ENCODE measurements at places on chromosomes 7 and 10.

- no peak for DNase-seq
Measured at GRCh38 chr7:16646472-16647072, 591 bp downstream of the BZW2 start.

GRCh38 chr7:1419688-1420087, 39.6 kb downstream of the MICALL2 start:
- no peak for DNase-seq

- no peak for DNase-seq
Measured at GRCh38 chr10:123270221-123270620, 116.0 kb downstream of the BUB3 start.

- no peak for DNase-seq
Measured at GRCh38 chr10:130028465-130028819, 64.4 kb upstream of the EBF3 start.

- no peak for DNase-seq
Measured at GRCh38 chr7:133771788-133772419, 355.2 kb upstream of the LRGUK start.

GRCh38 chr10:11468126-11468742, 143.2 kb downstream of the USP6NL start:
- DNase-seq: no peak

DNA sequence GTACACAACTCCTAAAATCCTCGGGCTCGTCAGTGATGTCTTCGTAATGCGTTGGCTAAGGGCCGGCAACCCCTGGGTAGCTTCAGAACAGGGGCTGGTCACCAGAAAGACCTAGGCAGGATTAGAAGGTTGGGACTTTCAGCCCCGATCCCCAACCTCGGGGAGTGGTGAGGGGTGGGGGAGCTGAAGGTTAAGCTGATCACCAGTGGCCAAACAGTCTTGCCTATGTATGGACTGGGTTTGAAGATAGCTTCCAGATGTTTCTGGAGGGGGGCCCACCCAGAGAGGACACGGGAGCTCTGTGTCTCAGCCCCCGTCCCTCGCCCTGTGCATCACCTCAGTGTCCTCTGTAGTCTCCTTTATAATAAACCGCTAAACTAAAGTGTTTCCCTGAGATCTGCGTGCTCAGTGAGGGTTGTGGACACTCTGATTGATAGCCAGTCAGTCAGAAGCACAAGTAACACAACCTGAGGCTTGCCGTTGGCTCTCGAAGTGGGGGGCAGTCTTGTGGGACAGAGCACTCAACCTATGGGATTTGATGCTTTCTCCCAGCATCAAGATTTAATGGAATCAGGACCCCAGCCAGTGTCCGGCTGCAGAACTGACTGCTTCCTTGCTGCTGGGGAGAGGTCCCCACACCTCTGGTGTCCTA, 10.0 kb downstream of the PPP2R2D start:
- DNase-seq: no peak

DNA sequence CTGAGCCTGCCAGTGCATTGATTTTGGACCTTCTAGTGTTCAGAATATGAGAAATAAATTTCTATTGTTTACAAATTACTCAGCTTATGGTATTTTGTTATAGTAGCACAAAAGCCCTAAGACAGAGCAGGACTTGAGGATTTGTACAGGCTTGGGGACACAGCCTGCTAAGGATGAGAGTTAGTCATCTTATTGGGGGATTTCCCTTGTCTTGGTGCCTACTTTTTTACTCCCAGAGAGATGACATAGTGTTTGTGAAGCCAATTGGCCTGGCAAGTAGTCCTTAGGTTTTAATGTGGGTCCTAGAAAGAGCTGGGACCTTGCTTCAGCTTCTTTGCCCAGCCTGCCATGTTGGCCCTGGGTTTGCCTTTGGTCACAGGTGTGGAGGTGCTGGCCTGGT, 364.0 kb downstream of the REEP3 start:
- DNase-seq: no peak

GRCh38 chr7:136528329-136528728, 340.1 kb upstream of the CHRM2 start:
- no peak for DNase-seq

DNA sequence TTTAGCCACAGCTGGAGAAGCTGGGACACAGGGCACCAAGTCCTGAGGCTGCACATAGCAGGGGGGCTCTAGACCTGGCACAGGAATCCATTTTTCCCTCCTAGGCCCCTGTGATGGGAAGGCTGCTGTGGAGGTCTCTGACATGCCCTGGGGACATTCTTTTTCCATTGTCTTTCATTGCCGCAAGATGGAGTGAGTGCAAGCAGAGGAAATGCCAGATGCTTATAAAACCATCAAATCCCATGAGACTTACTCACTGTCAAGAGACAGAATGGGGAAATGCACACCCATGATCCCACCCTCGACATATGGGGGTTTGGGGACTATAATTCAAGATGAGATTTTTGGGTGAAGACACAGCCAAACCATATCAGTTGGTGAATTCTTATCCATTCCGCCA, 94.7 kb upstream of the FERD3L start:
- DNase-seq: no peak

GRCh38 chr10:97898429-97898828, 48.8 kb downstream of the GOLGA7B start:
- DNase-seq: no peak

- no peak for DNase-seq
Measured at GRCh38 chr10:128577958-128578750, 451.9 kb upstream of the MKI67 start.

DNA sequence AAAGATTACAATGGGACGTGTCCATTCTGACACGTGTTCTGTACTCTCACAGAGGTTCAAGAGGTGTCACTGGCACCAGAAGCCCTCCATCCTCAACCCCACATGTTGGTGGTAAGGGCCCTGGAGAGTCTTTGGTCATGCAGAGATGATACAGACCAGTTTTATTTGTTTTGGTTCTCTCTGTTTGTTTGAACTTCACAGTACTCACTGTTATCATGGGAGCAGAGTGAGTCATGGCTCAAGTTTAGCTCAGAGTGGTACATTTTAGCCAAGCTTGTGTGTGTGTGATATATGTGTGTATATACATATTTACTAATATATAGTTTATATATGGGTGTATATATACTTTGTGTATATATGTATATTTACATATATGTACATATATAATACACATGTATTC, 935.6 kb downstream of the GRID1 start:
- DNase-seq: no peak

DNA sequence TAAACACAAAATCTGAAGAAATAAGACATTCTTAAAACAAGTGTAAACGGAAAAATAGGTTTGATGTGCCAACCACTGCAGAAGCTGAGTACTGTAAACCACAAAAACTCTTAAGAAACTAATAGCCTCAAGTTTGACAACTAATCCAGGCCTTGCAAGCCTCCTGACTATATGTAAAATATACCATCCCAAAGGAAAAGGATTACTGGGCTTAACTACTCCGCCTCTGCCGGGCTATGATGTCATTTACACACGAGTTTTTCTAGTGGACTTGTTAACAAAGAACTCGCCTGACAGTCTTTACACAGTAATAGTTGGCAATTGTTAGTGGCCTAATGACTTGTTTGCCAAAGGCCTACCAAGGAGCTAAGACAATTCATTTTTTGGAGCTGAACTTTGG, 2.1 kb downstream of the KIF5B start:
- DNase-seq: no peak

- DNase-seq: no peak
Measured at GRCh38 chr7:151905353-151905752, 28.4 kb upstream of the PRKAG2 start.

- no peak for DNase-seq
Measured at GRCh38 chr7:108415821-108416536, 40.3 kb downstream of the NRCAM start.

DNA sequence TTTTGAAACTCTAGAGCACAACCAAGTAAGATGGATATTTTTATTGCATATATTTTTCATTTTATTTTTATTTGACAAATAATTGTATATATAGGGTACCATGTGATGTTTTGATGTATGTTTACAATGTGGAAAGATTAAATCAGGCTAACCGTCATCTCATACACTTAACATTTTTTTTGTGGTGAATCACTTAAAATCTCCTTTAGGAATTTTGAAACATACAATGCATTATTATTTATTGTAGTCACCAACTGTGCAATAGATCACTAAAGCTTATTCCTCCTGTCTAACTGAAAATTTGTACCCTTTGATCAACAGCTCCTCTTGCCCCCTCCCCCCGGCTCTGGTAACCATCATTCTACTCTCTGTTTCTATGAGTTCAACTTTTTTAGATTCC, 77.2 kb downstream of the DNAH11 start:
- DNase-seq: no peak

GRCh38 chr10:70227548-70228320, 5.5 kb downstream of the PPA1 start:
- no peak for DNase-seq

DNA sequence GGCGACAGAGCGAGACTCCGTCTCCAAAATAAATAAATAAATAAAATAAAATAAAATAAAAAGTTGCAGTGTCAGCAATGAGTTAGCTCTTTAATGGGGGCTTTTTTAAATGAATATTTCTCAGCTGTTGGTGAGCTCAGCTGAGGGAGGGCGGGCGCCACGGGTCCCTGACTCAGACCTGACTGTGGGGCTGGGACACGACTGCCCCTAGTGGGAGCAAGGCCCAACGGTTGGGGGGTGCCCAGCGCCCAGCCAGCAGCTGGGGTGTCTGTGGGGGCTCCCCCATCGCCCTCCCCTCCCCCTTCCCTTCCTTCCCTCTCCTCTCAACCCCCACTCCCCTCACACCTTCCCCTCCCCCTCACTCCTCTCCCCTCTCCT, 46.6 kb downstream of the PWWP2B start:
- peak; percentile 70 for DNase-seq

GRCh38 chr7:140035400-140036223, 27.1 kb downstream of the PARP12 start:
- no peak for DNase-seq

- DNase-seq: no peak
Measured at GRCh38 chr7:139059905-139060304, 24.1 kb upstream of the ZC3HAV1L start.

GRCh38 chr7:157465891-157466866, 129.4 kb downstream of the DNAJB6 start:
- no peak for DNase-seq

- DNase-seq: no peak
Measured at GRCh38 chr7:76155938-76156337, 45.8 kb upstream of the SRRM3 start.

- DNase-seq: no peak
Measured at GRCh38 chr7:106844279-106844997, 20.6 kb upstream of the PIK3CG start.

- no peak for DNase-seq
Measured at GRCh38 chr7:30034501-30034900, 6.3 kb downstream of the PLEKHA8 start.

- DNase-seq: no peak
Measured at GRCh38 chr7:18829858-18830285, 287.6 kb downstream of the TWIST1 start.

DNA sequence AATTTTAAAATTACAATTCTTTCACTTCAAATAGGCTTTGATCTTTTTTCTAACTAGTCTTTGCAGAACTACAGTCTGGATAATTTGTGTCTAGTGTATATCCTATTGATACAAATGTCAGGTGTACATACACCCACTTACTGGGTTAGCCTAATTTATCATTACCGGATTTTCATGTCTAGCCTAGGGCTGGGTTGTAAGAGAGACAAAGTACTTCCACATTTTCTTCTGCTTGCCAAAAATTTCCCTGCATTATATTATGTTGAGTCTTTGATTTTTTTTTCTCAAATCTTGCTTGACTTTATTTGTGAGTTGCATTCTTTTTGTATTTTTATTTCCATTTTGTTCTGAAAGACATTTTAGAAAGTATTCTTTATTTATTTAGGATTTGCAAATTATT, 284.8 kb upstream of the FZD8 start:
- DNase-seq: no peak

DNA sequence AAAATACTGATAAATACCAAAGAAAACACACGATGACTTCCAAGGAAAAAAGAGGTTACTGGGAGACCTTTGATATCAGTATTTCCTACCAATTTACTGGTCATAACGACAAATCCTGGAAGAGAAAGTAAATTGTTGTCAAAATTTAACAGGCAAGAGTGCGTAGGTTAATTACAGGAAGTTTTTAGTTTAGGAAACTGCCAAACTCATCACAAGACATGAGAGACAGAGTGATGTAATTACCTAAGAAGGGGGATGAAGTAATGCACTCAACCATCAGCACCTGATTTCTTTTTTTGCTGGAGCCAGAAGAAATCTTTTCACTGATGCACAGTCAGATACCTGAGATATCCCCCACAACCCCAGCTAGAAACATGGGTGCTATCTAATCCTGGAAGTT, 16.8 kb downstream of the MACC1 start:
- no peak for DNase-seq

DNA sequence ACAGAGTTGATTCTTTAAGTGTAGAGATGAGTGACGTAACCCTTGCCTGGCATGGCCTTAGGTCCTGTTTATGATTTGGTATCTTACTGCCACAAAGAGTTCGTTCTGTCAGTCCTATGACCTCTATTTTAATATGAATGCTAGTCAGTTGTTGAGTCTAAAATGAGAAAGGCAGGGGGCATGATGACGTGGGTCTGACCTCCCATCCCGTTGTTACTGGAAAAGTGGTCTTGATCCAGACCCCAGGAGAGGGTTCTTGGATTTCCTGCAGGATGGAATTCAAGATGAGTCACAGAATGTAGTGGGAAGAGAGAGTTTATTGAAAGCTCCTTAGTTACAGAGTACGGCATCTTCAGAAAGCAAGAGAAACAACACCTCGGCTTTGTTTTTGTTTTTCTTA, 317.0 kb upstream of the COBL start:
- DNase-seq: no peak

GRCh38 chr7:53048638-53049037, 13.2 kb downstream of the POM121L12 start:
- no peak for DNase-seq

- no peak for DNase-seq
Measured at GRCh38 chr10:92790440-92790839, 57.9 kb upstream of the EXOC6 start.

GRCh38 chr10:133260895-133261725, 15.6 kb downstream of the ADAM8 start:
- peak; percentile 82 for DNase-seq

DNA sequence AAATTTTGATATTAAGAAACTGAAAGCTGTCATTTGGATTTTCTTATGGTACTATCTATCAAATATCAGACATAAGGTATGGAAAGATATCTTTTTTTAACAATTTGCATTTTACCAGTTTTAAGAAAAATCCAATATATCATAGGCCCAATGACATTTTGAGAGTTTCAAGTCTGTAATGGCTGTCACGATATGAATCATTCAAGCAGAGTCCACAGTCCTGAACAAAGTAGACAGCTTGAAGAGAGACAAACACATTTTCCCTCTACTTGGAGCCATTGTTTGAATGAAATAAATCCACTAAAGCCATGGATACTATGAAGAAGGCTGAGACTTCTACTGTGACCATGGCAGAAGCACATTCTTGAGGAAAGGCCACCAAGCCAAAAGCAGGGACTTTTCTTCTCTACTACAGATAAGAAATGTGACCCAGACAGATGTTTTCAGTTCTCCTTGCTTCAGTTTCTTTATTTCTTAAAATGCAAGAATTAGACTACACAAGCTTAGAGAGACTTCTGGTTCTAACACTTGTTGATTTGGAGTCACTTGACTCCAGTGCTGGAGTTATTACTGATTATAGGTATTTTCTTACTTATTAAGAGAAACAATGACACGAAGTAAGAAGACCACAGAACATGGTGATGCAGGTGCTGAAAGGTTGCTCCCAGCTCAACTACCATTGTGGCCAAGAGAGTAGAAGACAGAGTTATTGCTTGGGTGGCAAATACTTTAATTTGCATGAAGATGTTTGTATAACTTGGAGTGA, 429.1 kb downstream of the KIF20B start:
- no peak for DNase-seq

Data from activated CD4-positive, alpha-beta T cell treated with anti-CD3 and anti-CD28 coated beads, Interleukin-2, amount 50 U/mL, for 48 hours (primary cell).